ENCODE measurements at places on chromosomes 3 and 15.

GRCh38 chr3:112676659-112677234 lies 35.8 kb upstream of the CCDC80 start:
- no peak for DNase-seq

- no peak for DNase-seq
These were observed 523.7 kb upstream of the TGFBR2 start for GRCh38 chr3:30082652-30083051.

- DNase-seq, result no peak
These were observed 252.1 kb upstream of the ST8SIA2 start for GRCh38 chr15:92141607-92142006.

DNA sequence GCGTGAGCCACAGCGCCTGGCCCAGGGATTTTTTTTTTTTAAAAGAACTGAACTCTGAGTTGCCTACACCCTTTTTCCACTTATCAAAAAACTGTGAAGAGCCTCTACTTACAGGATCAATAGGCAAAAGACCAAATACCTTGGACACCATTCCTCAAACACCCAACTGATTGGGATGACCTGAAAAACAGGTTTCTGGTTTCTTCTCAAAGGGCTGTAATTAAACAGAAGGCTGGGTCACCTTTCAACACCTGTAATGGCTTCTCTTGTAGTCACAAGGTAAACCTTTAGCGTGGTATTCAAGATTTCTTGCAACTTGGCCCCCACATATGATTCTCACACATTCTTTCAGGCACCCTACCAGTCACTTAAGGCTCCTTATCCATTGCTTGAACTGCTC lies 38.4 kb upstream of the PLXND1 start:
- DNase-seq, result no peak

DNA sequence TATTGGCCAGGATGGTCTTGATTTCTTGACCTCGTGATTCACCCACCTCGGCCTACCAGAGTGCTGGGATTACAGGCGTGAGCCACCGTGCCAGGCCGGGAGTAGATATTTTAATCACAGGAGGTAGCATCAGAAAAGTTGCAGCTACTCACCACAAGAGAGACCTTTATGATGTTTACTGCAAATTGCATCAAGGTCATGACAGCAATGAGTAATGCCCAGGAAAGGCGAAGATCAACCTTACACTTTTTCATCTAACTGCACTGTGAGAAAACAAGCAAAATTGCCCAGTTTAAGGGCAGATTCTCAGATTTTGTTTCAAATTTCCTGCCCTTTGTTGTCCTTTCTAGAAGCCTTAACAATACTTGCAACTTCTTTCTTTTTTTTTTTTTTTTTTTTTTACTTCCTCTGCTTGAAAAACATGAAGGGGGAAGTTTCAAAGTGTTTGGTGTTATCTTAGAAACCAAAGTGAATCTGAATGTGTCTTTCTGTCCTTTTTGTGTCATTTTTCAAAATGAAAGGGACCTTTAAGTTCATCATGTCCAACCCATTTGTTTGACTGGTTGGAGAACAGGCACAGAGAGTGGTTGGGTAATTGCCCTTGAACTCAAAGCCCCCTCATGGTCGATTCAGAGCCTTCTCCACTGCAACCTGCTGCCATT lies 25.0 kb downstream of the TGFBR2 start:
- DNase-seq, result no peak

- no peak for DNase-seq
These were observed 33.5 kb upstream of the RBP1 start for GRCh38 chr3:139572847-139573672.

DNA sequence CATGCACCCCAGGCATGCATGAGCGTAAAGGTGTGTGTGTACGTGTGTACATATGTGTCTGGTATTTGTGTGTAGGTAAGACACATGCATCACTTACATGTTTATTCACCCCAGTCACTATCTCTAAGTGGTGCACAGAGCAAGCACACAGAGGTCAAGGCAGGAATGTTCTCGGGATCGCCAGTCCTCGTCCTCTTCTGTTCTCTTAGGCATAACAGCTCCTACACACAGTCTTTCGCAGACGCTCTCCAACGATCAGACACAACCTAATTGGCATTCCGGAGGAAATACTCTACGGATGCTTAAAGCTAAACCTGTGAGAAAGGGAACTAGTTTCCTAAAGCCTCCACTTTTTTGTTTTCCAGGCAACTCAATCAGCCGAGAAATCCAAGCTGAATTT lies 95.9 kb downstream of the ADAMTS17 start:
- no peak for DNase-seq

DNA sequence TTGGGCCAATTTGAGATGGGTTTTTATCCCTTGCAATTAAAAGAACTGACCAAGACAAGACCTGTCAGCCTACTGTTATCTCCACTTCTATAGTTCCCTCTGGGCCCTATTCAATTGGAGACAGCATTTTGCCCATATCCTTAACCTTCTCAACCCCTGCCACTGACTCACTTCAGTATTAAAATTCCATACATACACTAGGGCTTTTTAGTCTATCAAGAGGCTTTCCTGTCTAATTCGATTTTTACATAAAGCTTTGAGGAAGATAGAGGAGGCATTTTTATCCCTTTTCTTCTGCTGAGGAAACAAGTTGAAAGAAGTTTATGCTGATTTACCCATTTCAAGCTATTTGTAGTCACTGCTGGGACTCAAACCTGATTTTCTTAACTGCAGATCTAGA lies 51.1 kb downstream of the GTF2E1 start:
- no peak for DNase-seq

- DNase-seq, result no peak
These were observed 67.7 kb upstream of the GSK3B start for GRCh38 chr3:120161902-120162301.

DNA sequence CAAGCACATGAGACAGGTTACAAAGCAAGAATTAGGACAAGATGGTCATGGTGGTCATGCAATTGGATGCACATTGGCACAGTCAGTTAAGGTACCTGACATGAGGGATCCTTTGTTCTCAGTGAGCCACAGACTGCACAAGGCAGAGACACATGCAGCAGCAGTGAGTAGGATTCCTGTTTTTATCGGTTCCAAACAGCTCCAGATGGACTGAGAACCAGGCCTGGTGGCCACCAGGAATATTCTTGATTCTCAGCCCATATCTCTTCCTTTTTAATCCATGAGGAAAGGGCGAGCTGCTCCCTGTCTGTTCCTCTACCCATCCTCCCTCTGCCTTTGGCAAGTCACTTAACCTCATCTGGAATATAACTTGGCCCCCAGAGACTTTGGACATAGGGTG lies 410.8 kb downstream of the GAP43 start:
- no peak for DNase-seq

DNA sequence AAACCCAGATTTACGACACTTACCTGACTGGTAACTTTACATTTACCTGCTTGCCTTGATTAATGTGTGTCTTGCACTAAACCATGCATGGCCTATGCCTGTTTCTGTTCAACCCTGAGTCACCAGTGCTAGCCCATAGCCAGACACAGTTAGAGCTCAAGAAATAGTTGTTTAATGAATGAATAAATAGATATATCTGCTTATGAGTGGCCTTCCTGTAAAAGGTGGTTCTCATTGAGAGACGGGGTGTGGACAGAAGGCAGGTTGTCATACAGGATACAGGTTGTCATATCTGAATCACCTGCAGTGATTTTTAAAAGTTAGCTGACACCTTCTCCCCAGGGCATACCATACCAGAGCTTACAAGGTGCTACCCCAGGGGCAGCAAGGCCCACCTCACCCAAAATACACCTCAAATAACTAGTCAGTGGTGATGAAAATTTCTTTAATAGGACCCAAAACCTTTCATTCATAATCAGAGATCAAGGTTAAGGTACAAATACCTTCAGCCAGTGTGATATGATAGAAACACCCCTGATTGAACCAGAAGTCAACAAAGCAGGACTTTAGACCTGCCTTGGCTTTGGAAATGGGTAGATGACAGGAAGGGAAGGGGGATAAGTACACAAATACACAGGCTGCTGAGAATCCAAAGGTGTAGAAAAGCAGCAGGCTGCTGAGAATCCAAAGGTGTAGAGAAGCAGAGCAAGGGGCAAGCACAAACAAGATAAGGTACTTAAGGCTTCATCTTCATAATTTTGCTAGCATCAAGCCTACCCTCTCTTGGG lies 45.4 kb upstream of the TSC22D2 start:
- DNase-seq, result no peak

DNA sequence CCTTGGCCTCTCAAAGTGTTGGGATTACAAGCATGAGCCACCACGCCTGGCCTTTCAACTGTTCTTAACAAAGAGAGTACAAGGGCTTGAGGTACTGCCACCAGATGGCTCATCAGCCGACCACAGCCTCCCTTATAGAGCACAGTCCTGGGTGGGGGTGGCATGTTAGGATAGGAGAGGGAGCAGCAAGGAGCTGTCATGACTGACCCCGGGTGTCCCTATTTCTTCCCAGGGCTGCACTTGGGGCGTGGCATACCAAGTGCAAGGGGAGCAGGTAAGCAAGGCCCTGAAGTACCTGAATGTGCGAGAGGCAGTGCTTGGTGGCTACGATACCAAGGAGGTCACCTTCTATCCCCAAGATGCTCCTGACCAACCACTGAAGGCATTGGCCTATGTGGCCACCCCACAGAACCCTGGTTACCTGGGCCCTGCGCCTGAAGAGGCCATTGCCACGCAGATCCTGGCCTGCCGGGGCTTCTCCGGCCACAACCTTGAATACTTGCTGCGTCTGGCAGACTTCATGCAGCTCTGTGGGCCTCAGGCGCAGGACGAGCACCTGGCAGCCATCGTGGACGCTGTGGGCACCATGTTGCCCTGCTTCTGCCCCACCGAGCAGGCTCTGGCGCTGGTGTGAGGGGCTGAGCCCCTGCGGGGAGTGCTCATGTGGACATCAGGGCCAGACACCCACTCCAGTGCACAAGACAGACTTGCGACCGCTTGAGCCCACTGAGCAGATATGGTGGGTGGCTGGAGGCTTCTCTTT lies 2.1 kb downstream of the CHAC1 start:
- no peak for DNase-seq

- peak; percentile 69 for DNase-seq
These were observed 556 bp downstream of the ANKRD63 start for GRCh38 chr15:40282147-40282868.

DNA sequence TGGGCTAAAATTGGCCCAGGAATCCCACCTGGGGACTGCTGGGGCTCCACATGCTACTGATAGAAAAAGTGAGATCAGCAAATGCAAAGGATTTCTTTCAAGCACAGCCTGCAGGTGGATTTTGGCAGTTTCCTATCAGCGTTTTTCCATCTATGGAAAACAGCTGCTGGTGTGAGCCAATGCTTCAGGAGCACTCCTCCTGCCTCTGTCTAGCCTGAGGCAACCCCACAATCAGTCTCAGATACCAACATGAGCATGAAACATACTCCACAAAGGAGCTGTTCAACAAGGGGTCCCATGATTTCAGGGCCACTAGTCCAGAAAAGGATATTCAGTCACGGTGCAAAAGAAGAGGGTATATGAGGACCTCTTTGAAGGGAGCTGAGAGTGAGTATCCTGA lies 311.5 kb upstream of the THBS1 start:
- no peak for DNase-seq

GRCh38 chr3:177262396-177262795 lies 65.1 kb upstream of the TBL1XR1 start:
- DNase-seq, result no peak

- no peak for DNase-seq
These were observed 31.6 kb upstream of the RAP2B start for GRCh38 chr3:153130312-153130977.

DNA sequence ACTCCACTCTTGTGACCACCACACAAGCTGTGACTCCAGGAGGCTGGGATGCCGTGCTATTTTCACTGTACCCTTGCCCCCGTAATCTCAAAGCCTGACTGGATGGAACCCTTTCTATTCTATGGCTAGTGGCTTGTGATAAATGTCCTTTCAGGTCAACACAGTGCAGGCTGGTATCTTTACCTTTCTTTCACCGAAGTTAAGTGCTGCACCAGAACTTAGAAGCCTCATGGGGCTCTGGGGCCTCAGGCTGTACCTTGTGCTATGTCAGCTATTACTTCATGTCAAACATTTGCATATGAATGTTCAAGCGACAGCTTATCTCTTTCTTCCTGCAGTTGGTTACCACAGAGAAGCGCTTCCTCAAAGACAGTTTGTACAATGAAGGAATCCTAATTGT lies 66.8 kb downstream of the RPL39L start:
- no peak for DNase-seq

GRCh38 chr3:60147249-60147950 lies 1097.6 kb upstream of the CFAP20DC start:
- no peak for DNase-seq

- peak; percentile 87 for DNase-seq
These were observed 18.8 kb downstream of the NBEAL2 start for GRCh38 chr3:46998121-46998851.

GRCh38 chr3:154252759-154253638 lies 71.3 kb downstream of the DHX36 start:
- DNase-seq, result peak; percentile 89

GRCh38 chr15:61307474-61307873 lies 78.4 kb upstream of the RORA start:
- no peak for DNase-seq

DNA sequence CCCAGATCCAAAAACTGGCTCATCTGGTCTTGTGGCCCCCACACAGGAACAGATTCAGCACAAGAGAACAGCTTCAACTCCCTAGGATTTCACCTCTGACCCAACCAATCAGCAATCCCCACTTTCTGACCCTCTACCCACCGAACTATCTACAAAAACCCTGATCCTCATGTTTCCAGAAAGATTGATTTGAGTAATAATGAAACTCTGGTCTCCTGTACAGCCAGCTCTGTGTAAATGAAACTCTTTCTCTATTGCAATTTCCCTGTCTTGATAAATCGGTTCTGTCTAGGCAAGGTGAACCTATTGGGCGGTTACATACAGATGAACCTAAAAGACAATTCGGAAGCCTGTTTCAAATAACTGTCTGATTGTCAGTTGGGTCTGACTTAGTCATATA lies 847.6 kb upstream of the ALCAM start:
- no peak for DNase-seq

DNA sequence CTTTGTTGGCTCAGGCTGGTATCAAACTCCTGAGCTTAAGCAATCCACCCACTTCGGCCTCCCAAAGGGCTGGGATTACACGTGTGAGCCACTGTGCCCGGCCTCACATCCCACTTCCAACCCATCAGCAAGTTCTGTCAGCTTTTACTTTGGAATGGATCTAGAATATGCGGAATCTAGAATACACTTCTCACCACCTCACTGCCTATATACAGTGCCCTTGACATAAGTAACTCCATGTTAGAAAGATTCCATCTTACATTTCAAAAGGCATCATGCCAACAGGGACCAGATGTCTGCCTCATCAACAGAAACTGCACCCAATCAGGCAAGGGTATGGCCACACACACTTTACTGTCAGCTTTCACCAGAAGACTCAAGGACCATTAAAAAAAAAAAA lies 9.9 kb upstream of the RBSN start:
- DNase-seq, result no peak

DNA sequence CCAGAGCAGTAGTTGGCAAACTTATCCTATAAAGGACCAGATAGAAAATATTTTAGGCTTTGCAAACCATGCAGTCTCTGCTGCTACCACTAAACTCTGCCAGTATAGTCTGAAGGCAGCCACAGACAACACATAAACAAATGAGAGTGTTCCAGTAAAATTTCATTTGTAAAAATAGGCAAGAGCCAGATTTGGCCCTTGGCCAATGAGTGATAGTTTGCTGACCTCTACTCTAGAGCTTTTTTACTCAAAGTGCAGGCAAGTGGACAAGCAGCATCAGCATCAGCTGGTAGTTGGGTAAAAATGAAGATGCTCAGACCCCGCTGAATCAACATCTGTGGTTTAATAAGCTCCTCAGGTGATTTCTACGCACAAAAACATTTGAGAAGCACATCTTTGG lies 269.8 kb downstream of the NTRK3 start:
- no peak for DNase-seq

Measured in WERI-Rb-1 (cell line).